ELR (cell line): ENCODE measurements at places on chromosomes 16 and 17.

- DNase-seq, result no peak
These were observed 322.0 kb downstream of the MAF start for GRCh38 chr16:79278506-79278905.

GRCh38 chr16:27464626-27465482 lies 62.9 kb downstream of the IL21R start:
- no peak for DNase-seq

DNA sequence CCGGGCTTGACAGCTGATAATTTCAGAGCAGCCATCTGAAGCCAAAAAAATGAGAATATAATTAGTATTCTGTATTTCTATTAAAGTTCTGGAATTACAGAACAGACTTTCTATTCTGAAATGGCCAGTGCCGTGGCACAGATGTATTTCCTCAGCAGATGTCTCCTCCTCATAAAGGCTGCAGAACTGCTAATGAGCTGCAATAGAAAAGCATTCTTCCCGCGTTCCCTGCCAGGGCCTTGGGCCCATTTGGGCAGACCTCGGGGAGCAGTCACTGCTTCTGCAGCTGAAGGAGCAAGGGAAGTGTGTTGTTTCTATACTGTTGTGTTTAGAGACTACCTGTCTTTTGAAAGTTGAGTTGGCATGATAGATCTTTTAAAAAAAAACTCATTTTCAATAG lies 152.6 kb upstream of the CACNG5 start:
- DNase-seq, result no peak

DNA sequence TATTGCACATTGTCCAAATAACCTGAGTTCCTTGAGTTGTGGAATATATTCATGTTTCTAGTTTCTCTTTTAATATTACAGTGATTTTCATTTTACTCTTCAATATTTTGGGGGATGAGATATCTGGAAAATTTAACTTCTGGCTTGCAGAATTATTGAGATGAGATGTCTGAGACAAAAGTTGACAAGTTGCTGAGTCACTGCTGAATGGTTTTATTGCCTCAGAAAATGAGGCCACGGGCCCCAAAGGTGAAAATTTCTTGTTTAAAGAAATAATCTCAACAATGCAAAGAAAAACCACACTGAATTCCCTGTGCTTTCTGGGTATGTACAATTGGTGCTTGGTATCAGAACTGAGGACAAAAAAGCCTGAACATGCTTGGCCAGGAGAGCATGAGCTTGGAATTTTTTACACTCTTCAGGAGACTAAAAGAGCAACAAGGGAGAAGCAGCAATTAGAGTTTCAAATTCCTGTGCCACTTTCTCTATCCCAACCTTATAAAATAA lies 129.2 kb upstream of the TOM1L1 start:
- DNase-seq, result no peak

- DNase-seq, result peak; percentile 79
These were observed 45.2 kb downstream of the XPO6 start for GRCh38 chr16:28166394-28167208.

- DNase-seq, result peak; percentile 92
These were observed 19.9 kb downstream of the CEP295NL start for GRCh38 chr17:78883089-78883532.
